ENCODE measurements at places on chromosomes 3 and 15.

DNA sequence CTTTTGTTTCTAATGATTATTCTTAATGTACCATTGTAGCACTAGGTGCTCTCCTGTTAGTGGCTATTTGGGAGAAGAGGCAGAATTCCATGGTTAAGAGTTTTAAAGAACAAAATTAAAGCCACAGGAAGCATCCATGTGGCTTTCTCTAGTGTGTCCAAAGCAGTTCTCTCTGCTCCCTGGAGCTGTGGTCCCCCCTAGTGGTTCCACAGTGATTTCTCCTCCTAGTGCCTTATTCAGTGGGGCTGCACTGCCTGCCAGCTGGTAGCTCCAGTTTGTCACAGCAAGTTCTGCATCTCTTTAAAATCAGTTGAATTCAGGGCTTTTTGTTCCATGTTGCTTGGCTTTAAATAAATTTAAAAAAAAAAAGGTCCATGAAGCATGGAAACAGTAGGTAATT lies 39.6 kb upstream of the FAM98B start:
- peak; percentile 77 for DNase-seq

GRCh38 chr15:29621616-29622015 lies 200.7 kb downstream of the TJP1 start:
- peak; percentile 12 for DNase-seq

GRCh38 chr15:62741106-62741505 lies 301.4 kb upstream of the TPM1 start:
- DNase-seq, result no peak

GRCh38 chr15:83854950-83855707 lies 201.2 kb downstream of the ADAMTSL3 start:
- no peak for DNase-seq

- DNase-seq, result peak; percentile 96
Observed at GRCh38 chr3:187519428-187519890, 150.7 kb downstream of the SST start.

- DNase-seq, result no peak
Observed at GRCh38 chr15:65888981-65889380, 19.7 kb downstream of the RAB11A start.

GRCh38 chr3:171374260-171374659 lies 85.9 kb downstream of the TNIK start:
- DNase-seq, result no peak

DNA sequence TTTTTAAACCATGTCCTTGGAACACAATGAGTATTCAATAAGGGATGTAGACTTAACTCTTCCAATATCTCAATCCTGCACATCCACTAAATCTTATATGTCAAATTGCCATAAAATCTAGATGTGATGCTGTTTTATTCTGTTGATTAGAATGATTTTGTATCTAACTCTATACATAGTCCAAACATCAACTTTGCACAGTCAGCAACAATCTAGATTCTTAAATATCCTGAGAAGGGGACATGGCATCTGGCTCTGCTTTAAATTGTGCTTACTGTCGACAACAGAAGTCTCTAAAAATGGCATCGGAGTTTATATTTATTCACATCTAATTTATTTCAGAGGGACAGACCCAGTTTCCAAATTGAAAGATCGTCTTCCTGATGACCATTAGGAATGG lies 276.2 kb downstream of the GAP43 start:
- no peak for DNase-seq

DNA sequence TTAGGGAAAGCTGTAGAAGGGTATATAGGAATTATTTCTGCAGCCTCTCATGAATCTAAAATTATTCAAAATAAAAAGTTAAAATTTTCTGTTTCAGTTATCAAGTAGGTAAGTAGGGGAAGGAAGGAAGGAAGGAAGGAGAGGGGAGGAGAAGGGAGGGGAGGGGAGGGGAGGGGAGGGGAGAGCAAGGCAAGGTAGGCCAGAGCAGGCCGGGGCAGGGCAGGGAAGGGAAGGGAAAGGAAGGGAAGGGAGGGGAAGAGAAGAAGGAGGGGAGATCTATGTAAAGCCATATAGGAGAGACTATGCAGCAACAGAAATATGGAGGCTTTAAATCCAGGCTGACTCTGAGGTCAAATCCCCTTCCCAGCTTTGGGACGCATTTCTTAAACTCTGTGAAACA lies 38.3 kb upstream of the BOC start:
- DNase-seq, result no peak

DNA sequence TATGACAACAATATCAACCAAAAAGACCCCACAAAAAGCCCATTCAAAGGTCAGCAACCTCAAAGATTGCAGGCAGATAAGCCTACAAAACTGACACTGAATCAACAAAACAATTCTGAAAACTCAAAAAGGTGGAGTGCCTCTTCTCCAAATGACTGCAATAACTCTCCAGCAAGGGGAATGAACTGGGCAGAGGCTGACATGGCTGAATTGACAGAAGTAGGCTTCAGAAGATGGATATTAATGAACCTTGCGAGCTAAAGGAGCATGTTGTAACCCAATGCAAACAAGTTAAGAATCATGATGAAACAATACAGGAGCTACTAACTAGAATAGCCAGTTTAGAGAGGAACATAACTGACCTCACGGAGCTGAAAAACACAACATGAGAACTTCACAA lies 20.4 kb upstream of the SLC25A38 start:
- DNase-seq, result no peak

DNA sequence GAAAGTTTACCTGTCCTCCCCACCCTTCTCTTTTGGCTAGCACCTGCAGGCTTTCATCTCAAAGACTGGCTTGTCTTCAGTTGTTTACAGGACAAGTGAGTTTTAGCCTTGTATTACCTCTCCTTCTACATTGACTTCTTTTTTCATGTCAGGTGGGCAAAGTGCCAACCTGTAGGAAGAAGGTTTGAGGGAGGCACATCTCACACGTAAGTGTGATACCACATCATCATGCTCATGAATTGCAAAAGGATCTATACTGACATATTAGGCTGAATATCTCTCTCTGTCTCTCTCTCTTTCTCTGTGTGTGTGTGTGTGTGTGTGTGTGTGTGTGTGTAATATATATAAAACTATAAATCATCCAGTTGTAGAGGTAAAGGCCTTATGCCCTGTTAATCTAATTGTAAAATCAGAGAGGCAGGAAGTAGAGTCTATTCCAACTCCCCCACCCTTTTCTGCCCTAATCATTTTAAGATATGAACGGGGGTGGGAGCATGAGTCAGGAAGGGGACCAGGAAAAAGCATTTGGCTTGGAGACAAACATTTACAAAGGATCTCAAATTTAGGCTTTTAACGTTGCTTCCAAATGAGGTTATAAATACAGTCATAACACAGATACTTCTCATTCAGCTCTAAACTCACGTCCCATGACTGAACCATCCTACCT lies 107.0 kb upstream of the PFN2 start:
- peak; percentile 59 for DNase-seq

GRCh38 chr3:146517684-146518435 lies 26.5 kb downstream of the PLSCR1 start:
- DNase-seq, result no peak

GRCh38 chr15:83285979-83286553 lies 1.6 kb upstream of the BNC1 start:
- DNase-seq, result peak; percentile 90

DNA sequence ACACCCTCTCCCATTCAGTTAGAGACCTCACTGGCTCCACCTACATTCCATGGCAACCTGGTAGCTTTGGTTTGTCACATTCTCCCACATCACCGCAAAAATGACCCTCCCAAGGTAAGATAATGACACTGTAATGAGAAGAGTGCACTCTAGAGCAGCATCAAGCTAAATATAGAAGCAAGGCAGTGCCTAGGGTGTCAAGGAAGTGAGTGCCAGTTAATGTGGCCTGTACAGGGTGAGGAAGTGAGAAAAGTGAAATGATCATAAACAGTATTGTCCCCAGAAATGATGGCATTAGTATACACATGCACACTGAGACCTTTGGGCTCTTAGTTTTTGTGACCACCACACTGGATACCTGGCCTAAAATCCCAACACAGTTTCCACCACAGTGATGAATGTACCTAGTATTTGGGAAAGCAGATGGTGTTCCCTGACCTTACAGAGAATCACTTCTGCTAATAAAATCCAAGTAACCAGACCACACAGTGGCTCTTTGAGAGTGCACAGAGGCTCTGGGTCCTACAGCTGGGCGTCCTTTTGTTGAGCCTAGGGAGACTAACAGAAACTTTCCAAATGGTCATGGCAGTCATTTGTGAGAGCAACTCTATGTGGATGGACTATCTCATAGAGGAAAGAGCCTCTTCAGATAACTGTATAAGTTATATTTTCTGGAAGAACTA lies 106.6 kb downstream of the ARPP21 start:
- no peak for DNase-seq

GRCh38 chr3:45272828-45273470 lies 46.9 kb upstream of the TMEM158 start:
- no peak for DNase-seq
